ENCODE measurements at places on chromosomes 2 and 18.

- no peak for DNase-seq
Observed at GRCh38 chr2:23703037-23703582, 223.8 kb downstream of the ATAD2B start.

GRCh38 chr2:58572731-58573130 is 331.6 kb upstream of the FANCL start:
- DNase-seq: no peak

DNA sequence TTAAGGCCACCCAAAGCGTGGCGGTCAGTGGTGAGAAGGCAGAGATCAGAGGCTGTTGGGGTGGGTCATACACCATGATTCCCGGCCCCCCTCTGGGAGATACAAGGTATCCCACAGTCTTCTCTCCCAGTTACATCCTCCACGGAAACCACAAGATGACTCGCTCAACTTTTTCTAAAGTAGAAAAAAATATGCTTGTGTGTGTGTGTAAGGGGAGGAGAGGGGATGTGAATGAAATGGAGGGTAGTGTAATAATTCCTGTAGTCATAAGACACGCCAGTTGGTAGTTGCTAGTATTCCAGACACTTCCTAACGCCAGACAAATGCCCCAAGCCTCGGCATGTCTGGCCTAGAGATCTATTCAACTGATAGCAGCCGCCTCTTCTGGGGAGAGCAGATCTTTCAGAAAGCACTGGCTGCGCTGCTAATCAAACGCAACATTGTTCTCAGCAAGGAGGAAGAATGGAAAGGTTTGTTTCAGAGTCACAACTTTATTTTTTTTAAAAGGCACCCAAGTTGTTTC is 143.5 kb downstream of the TGIF1 start:
- no peak for DNase-seq

DNA sequence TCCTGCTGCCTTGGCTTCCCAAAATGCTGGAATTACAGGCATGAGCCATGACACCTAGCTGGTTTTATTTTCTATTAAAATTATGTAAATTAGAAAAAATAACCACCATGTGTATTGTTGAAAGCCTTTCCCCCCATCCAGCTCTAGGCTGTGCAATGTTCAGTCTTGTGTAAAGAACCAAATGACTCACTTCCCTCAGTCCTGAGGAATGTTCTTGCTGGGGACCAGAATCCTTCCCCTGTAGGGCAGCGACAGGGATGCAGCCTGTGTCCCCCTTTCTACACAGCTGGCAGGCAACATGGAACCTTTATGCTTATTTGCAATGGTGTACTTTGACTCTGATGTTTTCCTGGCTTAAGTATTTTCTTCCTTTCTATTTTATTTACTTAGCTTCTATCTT is 29.4 kb downstream of the AOX1 start:
- peak; percentile 62 for DNase-seq

Measured in esophagus muscularis mucosa (tissue), 4 donors.